ENCODE measurements at places on chromosomes 12 and 14.

DNA sequence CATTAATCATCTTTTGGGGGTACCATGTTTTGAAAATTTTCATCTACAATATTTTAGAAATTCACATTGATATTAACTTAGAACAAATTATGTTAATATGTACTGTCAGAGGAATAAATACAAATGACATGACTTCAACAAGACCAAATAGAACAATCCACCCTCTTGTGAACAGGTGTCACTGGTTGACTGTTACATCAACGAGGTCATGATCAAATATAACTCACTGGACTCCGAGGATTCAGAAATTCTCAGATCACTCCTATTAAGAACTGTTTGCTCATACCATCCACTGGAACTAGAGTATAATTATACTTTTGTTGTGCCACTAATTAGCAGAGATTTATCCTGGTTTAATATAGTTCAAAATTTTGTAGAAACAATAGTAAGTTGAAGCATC lies 318.8 kb downstream of the PRKD1 start:
- no peak for DNase-seq

- DNase-seq = no peak
Measured at GRCh38 chr14:38257507-38257906, 1.6 kb upstream of the CLEC14A start.

DNA sequence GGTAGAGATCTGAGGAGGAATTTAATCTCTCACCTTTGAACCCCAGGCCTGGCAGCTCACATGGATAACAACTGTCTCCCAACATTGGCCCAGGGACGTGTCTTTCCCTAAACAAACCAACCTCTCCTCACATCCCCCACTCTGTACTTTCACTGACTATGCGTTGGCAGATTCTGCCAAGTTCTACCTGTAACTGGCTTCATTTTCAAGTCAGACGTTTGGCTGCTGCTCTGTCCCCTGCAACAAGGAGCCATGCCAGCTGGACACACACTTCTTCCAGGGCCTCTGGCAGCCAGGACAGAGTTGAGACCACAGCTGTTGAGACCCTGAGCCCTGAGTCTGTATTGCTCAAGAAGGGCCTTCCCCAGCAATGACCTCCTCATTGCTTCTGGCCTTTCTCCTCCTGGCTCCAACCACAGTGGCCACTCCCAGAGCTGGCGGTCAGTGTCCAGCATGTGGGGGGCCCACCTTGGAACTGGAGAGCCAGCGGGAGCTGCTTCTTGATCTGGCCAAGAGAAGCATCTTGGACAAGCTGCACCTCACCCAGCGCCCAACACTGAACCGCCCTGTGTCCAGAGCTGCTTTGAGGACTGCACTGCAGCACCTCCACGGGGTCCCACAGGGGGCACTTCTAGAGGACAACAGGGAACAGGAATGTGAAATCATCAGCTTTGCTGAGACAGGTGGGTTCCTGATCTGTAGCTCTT lies at the start of gene INHBC:
Gene INHBC (plus strand): TSS at position 268 of the 707 bp plus-strand sequence. CDS start 103 bp downstream, at position 371.
- DNase-seq = no peak

GRCh38 chr14:66403183-66403582 lies 83.0 kb upstream of the CCDC196 start:
- DNase-seq = no peak

DNA sequence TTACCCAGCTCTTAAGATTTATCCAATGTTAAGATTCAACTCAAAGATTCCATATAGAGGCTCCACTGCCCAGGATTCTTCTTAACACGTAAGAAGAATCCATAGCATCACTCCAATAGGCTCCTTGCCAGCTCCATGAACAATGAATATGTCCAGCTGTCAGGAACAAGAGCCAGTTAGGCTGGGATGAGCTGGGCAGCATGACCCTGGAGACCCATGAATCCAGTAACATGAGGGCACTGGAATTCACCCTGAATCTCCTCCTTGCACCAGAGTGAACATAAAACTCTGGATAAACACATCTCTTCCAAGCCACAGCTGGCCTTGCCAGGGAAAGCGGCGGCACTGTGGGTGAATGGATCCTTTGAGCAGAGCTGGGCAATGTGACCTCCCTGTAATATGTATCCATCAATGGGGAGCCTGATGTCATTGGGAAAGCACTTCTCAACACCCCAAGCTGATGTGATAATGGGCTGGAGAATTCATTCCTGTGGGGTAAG lies 24.4 kb upstream of the TC2N start:
- DNase-seq = no peak

DNA sequence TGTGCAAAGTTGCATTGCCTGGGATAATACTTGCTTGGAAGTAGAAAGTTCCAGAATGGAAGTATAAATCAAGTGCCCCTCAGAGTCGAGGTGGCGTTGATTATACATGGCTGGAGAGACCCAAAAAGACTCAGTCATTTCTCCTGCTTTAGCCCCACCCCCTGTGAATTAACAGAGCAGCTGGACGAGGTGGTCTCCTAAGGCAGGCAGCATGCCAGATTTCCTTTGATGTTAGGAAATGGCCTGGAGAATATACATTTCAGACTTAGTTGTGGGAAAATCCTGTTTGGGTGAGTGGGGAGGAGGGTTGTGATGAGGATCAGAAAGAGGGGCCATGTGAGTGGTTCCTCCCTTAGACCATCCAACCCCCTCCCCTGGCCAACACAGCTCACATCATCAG lies 406.1 kb upstream of the TMPO start:
- no peak for DNase-seq

DNA sequence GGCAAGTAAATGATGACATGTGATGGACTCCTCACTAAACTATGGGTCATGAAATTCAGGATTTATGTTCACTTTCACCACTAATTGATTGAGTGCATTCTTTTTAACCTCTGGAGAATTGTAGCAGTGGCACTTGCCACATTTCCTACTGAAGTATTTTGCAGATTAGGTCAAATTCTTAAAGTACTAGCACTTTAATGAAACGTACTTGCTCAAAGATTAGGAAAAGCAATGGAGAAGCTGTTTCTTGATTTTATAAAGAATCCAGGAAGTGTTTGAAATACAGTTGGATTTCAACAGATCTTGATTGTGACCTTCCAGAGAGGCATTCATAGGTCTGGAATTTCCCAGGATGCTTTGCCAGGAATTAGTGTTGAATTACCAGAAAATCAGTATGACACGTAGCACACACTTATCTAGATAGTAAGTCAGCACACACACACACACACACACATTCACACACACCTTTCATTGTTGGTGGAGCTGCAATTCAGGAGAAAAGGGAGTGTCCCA lies 162.6 kb downstream of the MYRFL start:
- DNase-seq = no peak

GRCh38 chr14:39491134-39491571 lies 58.9 kb upstream of the FBXO33 start:
- DNase-seq = no peak

DNA sequence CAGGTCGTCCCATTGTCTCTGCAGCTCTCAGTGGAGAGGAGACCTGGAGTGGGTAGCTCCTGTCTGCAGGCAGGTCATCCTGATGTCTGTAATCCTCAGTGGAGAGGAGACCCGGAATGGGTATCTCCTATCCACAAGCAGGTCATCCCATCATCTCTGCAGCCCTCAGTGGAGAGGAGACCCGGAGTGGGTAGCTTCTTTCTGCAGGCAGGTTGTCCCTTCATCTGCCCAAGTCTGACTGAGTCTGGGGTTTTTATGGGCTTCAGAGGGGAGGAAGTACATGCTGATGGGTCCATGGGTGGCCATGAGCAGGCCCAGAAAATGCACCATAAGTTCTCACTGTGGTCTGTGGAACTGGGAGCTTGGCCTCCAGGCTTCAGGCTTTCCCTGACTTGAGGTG lies 28.9 kb upstream of the PAPLN start:
- no peak for DNase-seq

GRCh38 chr12:98581101-98581500 lies 12.4 kb upstream of the SLC25A3 start:
- DNase-seq = no peak

- no peak for DNase-seq
Measured at GRCh38 chr14:57326253-57326652, 57.5 kb downstream of the AP5M1 start.

DNA sequence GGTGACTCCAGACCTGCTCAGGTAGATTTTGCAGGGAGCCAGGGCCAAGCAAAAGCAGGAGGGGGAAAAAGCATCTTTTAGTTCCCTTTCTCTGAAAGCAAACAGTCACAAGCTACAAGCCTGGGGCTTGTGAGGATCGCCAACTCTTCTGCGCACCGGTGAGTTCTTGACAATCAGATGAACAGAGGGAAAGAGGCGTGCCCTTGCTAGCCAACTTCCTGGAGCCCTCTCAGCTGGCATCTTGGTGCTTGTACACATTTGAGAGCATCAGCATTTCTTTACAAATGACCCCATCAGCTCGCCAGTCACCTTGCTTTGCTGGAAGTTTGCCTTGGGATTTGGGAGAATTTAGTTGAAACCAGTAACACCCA lies 55.5 kb downstream of the ZNF664 start:
- no peak for DNase-seq

DNA sequence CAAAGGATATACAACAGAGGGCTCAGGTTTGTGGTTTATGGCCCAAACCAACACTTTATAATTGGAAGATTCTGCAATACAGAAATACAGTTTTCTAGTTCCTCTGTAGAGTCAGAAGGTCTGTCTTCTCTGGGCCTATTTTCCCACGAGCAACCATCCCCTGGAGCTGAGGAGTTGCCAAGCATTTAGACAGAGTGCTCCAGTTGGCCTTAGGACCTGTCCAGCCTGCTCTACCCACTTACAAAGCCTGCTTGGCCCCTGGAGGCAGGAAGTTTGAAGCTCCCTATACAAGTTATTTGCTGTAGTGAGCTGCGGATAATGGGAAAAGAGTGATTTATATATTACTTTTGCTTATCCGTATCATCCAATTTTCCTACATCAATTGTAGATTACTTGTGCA lies 60.8 kb upstream of the HSPB8 start:
- DNase-seq = no peak

GRCh38 chr14:34966413-34966812 lies 16.4 kb upstream of the SRP54 start:
- no peak for DNase-seq

- DNase-seq = no peak
Measured at GRCh38 chr14:98101323-98101722, 1170.7 kb downstream of the BCL11B start.

DNA sequence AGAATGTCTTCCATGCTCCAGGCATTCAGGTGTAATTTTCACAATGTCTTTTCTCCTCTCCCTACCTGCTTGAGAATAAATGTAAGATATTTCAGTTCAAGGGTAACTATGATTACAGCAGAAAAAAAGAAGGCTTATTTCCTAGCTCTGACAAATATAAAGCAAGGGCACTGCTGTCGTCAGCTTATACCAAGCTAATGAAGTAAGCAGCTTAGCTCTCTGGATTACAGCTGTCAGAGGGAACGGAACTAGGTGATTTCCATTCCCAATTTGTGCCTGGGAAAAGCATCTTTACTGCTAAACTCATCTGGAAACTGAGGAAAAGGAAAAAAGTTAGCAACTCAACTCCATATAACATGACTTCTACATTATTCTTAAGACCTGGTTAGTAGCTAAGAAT lies 56.5 kb downstream of the ZFYVE26 start:
- no peak for DNase-seq

DNA sequence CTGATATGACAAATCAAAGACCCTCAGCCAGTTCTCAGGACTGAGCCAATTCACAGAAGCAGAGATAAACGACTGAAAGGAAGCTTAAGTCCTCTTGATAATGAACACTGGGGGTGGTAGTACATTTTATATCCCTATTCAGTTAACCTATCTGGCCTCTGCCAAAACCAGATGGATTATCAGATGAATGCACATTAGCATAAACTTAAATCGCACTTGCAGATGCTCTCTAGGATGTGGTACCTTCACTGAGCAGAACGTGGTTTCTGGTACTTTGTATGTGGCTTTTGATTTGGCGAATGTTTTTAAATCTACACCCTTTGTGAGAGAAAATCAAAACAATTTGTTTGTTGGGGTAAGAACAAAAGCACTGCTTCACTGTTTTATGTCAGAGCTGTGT lies 21.1 kb upstream of the TAS2R14 start:
- no peak for DNase-seq

- no peak for DNase-seq
Measured at GRCh38 chr14:68521961-68522509, 270.8 kb downstream of the ZFP36L1 start.

GRCh38 chr12:119090276-119090675 lies 88.5 kb upstream of the HSPB8 start:
- DNase-seq = no peak

- DNase-seq = peak; percentile 2
Measured at GRCh38 chr14:52706286-52706685, 714 bp upstream of the PSMC6 start.

- DNase-seq = no peak
Measured at GRCh38 chr14:104586832-104587620, 7.5 kb downstream of the C14orf180 start.

DNA sequence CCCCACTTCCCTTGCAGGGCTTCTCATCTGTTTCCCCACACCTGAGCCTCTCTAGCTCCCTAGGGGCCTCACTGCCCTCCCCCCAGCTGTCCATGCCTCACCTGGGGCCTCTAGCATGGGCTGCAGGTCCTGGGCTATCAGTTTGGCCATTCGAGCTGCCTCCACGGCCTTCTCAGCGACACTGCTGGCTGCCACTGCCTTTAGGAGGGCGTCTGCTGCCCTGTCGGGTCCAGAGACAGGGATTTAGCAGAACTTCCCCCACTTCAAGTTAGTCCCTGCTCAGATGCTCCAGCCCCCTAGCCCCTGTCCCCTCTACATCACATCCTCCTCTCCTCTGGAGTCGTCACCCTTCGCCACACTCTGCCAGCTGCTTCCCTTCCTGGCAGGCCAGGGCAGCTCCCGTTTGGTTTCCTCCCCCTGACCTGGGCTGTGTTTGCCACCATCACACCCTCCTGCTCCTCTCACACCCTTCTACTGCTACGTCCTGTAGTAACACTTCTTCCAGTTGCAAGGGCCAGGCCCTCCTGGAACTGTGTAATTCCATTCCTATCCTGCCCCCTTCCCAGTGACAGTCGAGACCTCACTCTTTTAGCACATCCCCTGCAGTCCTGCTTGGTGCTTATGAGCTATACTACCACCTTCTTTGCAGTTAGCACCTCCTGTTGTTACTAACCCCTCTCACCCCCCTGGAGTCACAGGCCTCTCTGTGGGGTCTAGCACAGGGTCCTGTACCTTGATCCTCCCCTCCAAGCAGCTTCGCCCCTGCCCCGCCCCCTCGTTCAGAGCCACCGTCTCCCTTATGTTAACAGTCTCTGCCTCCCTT lies 4.3 kb upstream of the AP1G2 start:
- no peak for DNase-seq

DNA sequence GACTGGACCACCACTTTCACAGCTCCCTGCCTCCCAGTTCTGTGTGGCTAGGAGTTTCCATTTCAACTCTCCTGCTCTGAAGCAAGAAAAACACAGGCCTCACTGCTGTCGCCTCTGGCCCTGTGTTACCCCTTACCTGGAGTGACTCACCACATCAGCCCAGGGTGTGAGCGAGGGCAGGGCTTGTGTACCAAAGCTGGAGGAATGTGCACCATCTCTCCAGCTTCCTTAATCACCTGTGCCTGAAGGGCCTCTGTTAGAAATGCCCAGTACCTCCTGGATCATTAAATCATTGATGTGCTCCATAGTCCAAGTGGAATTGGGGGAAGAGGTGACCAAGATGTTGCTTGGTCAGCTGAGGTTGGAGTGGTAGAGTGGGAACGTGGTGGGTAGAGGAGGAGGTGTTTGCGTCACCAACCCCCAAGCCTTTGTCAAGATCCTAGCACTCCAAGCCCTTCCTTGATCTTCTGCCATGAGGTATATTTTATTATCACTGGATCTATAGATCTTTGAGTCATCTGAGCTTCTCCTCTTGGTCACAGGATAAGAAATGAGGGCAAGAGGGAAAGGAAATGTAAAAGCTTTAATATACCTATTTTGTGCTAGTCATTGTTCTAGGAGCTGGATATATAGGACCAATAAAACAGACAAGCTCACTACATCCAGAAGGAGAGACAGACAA lies 51.3 kb downstream of the SSPN start:
- DNase-seq = no peak
